Coronary artery (tissue), 2 donors: ENCODE measurements at places on chromosomes 4 and X.

- peak; percentile 74 for DNase-seq
These were observed 1.9 kb upstream of the HAUS3 start for GRCh38 chr4:2243681-2244380.

DNA sequence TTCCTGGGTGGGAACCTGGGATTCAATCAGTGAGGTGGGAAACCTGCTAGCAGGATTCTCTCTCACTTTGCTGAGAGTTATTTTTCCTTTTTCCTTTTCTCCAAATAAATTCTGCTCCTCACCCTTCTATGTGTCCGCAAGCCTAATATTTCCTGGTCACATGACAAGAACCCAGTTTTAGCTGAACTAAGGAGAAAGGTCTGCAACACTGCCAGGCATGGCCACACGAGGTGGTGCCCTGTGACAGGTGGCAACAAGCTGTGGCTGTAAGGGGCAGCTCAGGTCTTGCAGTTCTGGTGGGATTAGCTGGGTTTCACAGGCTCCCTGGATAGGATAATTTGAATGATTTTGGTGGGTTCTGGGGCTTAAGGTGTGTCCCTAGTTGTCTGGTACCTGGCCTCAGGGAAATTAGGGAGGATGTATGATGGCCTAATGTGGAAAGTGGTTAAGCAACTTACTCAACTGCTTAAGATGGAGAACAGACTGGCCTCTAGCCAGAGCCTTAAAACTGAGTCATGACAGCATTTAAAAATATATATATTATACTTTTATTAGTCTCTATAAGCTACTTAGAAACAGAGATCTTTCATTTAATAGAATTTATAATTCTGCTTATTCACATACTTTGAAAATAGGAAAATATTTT, 215.0 kb downstream of the IL15 start:
- DNase-seq = no peak

GRCh38 chr4:2927696-2928075, 35.5 kb downstream of the NOP14 start:
- DNase-seq = peak; percentile 52

DNA sequence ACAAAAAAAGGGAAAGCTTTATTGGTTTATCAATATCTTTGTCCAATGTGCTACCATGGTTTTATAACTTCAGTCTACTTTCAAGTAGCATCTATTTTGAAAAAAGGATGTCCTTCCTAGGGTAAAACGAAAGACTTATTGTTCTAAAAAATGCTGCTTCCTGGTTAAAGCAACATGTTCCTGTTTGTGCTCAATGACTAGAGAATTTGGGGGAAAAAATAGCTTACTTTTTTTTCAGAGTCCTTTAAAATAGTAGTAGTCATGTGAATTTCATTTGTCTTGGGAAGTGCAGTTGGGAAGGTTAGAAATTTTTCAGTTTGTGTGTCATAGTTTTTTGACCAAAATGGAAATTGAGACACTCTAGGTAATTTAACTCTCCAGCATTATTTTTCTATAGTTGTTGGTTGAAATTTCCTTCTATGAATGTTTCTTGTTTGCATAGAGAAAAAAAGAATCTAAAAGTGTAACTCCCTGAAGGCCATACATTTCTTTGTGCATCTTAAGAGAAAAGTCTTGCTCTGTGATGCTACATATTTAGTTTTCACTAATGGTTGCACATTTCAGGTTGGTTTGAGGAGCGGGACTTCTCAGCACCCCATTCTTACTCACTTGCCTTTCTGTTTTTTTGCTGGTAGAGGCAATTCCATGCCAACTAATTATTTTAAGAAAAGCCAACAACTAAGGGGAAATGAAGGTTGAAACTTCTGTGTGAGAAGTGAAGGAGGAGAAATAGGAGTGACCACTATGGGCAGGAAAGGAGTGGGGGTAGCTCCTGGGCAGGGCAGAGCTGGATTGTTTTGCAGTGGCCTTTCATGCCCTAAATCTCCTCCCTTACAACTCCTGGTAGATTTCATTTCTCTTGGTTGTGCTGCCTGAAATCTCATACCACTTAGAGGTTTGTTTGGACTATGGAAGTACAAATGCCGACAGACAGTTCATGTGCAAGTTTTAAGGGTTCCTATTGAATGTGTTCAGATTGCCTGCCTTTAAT, 76.4 kb downstream of the RAPGEF2 start:
- no peak for DNase-seq

GRCh38 chr4:681736-682451, 7.1 kb downstream of the SLC49A3 start:
- DNase-seq = no peak

- no peak for DNase-seq
These were observed 249.9 kb upstream of the GRIA3 start for GRCh38 chrX:122934131-122934530.

DNA sequence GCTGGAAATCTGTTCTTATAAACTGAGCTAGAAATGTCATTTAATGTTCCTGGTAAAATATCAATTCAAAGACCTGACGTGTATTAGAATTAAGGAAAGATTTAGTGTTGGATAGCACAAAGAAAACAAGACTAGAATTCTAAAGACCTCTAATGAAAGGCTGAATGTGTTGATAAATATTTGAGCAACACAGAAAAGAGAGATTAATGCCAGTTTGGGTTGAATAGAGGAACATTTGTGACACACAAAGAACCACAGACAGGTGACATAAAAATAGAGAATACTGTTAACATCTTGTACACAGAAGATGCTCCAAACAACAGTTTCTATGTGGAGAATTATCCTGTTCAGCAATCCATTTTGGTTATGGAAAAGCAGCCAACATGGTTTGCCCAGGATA, 222.1 kb upstream of the GALNT7 start:
- DNase-seq = no peak

DNA sequence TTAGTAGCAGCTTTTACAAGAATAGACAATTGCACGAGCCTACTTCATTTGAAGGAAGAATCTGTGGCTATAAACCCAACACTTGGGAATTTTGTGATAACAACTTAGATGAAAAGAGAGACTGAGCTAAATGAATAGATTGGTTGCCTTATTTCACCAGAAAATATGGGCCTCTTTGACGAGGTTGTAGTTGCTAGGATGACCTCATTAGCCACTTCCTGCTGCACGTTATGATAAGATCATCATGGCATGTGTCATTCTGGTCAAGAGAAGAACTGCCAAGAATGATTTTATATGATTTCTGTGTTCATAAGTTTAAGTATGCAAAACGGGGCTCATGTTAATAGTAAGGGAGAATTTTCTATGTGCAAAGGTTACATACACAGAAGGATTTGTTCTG, 321.9 kb upstream of the GIMD1 start:
- no peak for DNase-seq

- no peak for DNase-seq
These were observed 139.6 kb downstream of the AMMECR1 start for GRCh38 chrX:110178179-110178865.

DNA sequence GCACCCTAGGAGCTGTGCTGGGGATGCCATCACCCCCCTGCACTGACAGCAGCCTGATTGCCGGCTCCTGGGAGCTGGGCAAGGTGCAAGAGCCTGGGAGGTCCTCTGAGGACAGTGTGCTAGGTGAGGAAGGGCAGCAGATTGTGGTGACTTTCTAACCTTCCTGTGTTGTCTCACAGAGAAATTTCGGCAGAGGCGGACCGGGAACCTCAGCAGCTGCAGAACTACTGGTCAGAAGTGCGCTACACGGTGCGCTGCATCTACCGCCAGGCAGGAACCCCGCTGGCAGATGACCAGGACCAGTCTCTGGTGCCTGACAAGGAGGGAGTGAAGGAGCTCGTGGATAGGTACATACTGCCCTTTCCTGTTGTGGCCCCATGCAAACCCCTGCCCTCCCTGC, 89.8 kb downstream of the FAM193A start:
- no peak for DNase-seq

- DNase-seq = no peak
These were observed 39.7 kb upstream of the TBC1D14 start for GRCh38 chr4:6869944-6870343.

DNA sequence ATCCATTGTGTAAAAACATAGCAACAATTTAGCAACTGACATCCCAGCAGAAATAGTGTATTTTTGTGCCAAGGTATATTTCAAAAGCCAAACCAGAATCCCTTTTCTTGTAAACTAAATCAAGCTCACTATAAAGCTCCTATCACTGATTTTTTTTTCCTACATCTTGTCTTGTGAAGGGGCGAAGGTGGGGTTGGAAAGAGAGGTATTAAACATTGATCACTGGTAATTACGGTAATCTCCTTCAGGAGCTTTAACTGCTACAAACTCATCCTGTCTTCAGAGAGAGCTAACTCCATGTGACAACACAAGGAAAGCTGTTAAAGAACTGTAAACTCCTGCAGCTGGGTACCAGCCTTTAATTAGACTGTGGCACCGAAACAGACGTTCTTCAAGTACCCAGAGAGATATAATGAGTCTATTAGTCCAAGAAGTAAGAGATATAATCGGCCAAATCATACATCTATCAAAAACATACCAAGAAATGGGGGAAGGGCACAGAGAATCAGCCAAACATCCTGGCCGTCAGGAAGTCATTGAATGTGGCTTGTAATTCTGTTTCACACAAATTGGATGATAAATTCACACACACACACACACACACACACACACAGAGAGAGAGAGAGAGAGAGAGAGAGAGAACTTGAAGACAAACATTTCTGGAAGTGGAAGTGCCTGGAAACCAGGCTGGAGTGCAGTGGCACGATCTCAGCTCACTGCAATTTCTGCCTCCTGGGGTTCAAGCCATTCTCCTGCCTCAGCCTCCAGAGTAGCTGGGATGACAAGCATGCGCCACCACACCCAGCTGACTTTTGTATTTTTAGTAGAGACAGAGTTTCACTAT, 111.9 kb upstream of the PPARGC1A start:
- DNase-seq = no peak

- DNase-seq = no peak
These were observed 628.8 kb downstream of the SPRY1 start for GRCh38 chr4:124025428-124025827.

GRCh38 chr4:90624781-90625180, 497.6 kb downstream of the CCSER1 start:
- no peak for DNase-seq

- no peak for DNase-seq
These were observed 20.6 kb downstream of the SLC39A8 start for GRCh38 chr4:102324730-102325129.

GRCh38 chr4:36310793-36311192, 29.4 kb downstream of the DTHD1 start:
- DNase-seq = no peak

GRCh38 chrX:63755892-63756291, 29.1 kb downstream of the ARHGEF9 start:
- no peak for DNase-seq

GRCh38 chrX:77453190-77453589, 6.0 kb downstream of the FGF16 start:
- DNase-seq = no peak

DNA sequence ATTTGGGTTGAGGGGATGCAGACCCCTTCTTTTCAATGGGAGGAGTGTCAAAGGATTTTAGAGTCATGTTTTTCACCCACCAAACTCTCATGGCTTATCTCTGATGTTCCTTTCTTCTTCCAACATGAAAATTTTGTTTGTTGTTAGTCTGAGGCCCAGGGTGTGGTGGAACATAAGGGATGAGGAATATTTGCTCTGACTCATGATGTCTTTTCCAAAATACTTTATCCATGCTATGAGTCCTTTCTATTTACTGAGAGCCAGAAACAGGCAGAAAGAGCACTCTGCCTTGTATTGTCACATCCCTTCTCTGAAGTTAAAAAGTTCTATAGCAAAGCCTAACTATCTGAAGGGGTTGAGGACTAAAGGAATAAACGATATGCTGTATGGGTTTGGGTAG, 61.6 kb upstream of the GYPA start:
- no peak for DNase-seq

DNA sequence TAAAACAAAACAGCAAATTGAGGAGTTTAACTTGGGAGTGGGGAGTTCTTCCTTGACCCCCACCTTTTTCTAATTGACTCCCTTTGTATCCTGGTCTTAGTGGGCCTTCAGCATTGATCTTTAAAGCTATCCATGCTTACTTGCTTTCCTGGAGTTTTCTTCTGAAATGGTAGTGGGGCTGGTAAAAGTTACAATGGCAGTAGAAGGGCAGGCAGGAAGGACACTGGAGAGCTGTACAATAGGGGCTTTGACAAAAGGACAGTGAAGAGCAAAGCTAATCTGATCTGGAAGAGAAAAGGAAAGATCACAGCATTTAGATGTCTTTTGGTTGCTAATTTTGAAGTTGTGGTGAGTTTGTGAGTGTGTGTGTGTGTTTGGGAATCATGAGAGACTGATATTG, 111.5 kb downstream of the MID1 start:
- no peak for DNase-seq

GRCh38 chr4:148254621-148255343, 187.4 kb downstream of the NR3C2 start:
- no peak for DNase-seq

- no peak for DNase-seq
These were observed 67.8 kb downstream of the SPCS3 start for GRCh38 chr4:176387571-176387970.

DNA sequence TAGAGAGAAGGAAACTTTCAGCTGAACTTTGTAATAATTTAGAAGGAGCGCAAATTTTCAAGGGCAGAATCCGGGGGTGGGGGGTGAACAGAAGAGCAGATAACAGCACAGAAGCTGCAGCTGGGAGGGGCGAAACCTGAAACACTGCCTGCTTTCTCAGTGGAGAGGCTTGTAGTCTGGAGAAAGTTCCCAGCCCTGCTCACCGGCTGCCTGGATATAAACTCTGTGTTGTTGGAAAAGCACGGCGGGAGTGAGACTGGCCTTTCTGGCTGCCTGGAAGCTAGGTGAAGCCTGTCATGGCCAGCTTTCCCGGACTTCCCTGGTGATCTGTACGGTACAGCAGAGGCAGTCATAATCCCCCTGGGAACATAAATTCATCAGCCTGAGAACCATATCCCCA, 1352.1 kb upstream of the DIAPH2 start:
- peak; percentile 53 for DNase-seq

DNA sequence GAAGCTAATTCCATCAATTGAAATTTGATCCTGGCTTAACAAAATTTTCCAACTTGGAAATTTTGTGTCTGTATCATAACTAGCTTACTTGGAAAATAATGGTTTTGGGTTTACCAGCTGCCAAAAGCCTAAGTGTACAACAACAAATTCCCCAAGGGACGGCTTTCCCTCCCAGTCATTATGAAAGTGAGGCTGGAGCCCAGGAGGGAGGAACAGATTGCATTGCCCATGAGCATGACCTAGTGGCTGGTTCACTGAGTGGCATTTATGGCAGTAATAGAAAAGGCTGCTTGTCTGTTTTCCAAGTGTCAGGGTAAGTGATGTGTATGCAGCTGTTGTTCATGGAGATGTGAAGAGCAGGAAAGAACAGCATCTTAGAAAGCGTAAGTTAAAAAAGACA, 70.8 kb upstream of the HHIP start:
- no peak for DNase-seq
